ENCODE measurements at places on chromosomes 4 and X. TPM values are rescaled to one million over a fixed set of nuclear protein-coding genes. Genes with fewer than 3 reads are reported as not detected.
A peak's percentile ranks its signal among the peaks of the same experiment; 100 is the strongest.

DNA sequence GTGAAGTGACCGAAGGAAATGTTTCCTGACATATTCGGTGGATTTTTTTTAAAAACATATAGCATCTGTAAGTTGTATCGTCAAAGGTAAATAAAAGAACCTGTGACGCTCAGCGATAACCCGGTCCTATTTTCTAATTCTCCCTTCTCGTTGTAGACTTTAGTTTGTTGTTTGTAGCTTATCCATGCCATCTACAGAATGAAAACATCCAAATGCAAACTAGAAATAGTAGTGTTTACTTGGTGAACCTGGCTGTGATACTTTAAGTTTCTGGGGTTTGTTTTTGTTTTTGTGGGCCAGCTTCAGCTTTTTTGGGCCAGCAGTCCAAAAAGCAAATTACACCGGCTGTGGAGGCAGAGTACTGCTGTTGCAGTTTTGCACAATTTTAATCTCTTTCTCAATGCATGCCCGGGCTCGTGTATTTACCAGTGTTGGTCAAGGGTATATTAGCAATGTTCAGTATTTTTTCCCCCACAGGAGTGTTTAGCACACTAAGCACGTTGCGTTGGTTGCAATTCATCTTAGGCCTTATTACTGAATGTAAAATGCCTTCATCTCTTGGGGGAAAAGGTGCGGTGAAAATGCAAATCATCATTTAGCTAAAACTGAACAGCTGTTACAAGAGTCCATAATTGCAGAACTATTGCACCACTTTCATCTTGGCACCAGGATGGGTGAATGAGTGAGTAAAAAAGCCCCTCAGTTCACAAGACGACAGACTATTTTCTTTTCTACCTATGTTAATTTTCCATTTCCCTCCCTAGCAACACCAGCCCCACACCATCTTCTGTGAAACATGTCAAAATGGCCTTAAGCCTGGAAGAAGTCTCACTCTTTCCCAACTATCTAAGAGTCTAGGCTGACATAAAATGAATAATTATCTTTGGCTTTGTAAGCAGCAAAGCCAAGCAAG, 1.7 kb upstream of the CNOT6L start:
- DNase-seq = no peak
- H3K27me3 ChIP-seq = no peaks in the 10 kb centered on the region
- H3K27ac ChIP-seq = peak overlapping the region; percentile 100
- H3K36me3 ChIP-seq = peaks cover 20% of the 10 kb centered on the region

DNA sequence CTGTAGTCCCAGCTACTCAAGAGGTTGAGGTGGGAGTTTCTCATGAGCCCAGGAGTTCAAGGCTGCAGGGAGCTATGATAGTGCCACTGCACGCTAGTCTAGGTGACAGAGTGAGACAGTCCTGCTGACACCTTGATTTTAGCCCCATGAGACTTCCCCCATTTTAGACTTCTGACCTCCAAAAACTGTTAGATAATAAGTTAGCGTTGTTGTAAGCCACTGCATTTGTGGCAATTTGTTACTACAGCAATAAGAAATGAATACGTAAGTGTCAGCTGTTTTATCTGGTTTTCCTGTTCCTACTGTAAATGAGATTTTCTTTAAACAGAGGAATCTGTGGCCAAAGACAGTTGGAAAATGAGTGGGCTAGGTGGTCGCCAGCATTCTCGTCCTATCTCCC, 83.9 kb downstream of the ARHGAP10 start:
- DNase-seq = no peak
- H3K27ac ChIP-seq = no peak overlapping the region
- H3K27me3 ChIP-seq = no peaks in the 10 kb centered on the region
- H3K36me3 ChIP-seq = peaks cover 3% of the 10 kb centered on the region

DNA sequence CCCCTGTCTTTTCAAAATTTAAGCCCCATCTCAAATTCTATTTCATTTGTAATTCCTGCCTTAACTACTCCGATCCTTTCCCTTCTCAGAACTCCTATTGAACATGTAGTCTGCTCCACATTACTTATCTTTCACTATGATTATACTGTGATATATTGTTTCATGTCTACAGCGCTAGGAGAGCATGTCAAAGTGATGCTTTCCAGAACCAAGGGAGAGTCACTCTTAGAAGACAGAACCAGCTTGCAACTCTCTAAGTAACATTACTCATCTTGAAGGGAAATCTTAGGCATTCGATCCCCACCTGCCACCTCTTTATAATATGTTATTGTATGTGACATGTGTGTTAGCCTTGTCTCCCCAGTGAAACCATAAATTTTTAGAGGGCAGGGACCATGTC, 10.5 kb downstream of the EXOC1L start:
- H3K4me1 ChIP-seq = no peaks in the 10 kb centered on the region
- no peaks in the 10 kb centered on the region for H3K36me3 ChIP-seq
- H3K27ac ChIP-seq = no peak overlapping the region
- H3K4me3 ChIP-seq = no peak overlapping the region
- peaks cover 35% of the 10 kb centered on the region for H3K27me3 ChIP-seq

- H3K4me3 ChIP-seq = no peak overlapping the region
- no peaks in the 10 kb centered on the region for H3K4me1 ChIP-seq
- no peak overlapping the region for H3K27ac ChIP-seq
These were observed 63.1 kb upstream of the KLHL13 start for GRCh38 chrX:118179718-118180117.

DNA sequence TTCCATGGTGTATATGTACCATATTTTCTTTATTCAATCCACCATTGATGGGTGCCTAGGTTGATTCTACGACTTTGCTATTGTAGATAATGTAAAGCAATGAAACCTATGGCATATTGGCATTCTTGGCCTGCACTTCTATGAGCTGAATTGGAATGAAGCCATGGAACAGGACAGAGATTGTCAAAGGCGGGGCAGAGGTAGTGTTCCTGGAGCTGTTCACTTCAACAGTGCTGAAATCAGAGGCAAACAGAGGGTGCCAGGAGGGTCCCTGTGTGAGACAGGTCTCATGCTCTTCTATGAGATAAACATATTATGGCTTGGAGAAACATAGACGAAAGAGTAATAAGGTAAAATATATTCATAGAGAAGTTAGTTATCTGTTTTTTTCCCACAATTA, 342.6 kb upstream of the VCX start:
- no peaks in the 10 kb centered on the region for H3K36me3 ChIP-seq
- no peaks in the 10 kb centered on the region for H3K4me1 ChIP-seq
- DNase-seq = no peak
- no peak overlapping the region for H3K27ac ChIP-seq
- no peak overlapping the region for H3K4me3 ChIP-seq

Gene EGF
- not detected for total RNA-seq

Data from activated CD4-positive, alpha-beta memory T cell treated with anti-CD3 and anti-CD28 coated beads, Interleukin-2, amount 10 ng/mL, durations not matched to agents 7 days and 5 days (primary cell).